CD4-positive, alpha-beta memory T cell (primary cell): ENCODE measurements at places on chromosomes 16 and 17. TPM values are rescaled to one million over a fixed set of nuclear protein-coding genes. Genes with fewer than 3 reads are reported as not detected.

Gene CLEC19A
- total RNA-seq = not detected

Gene MT4
- not detected for total RNA-seq

- no peak for DNase-seq
Measured at GRCh38 chr17:58316260-58316960, 12.2 kb downstream of the TSPOAP1 start.

DNA sequence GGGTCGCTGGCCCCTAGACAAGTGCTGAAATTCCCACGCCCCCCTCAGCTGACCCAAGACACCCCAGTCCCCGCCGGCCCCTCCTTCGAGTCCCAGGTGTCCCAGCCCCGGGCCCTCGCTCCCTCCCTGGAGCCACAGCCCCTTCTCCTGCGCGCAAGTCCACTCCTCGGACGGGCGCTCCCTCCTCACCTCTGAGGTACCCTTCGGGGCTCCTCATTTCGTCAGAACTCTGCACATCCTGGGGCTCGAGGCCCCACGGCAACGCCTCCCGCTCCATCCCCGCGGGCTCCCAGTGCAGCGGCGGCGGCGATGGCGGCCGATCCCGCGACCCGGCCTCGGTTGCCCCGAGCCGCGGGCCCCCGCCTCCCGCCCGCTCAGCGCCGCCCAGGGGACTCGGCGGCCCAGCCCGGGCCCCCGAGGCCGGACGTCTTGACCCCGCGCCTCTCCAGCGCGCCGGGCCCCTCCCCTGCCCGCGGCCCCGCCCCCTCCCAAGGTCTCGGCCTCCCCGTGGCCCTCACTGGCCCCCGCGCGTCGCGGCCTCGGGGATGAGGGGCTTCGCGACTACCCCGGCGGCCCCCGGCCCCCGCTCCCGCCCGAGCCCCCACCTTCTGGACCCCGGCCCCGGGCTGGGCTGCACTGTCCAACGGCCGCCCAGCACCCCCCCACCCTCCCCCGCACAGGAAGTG is at the start of gene ZNF768:
TSS of gene ZNF768 (minus strand) at position 430 of the 686 bp plus-strand sequence. CDS start at position 277, 153 bp downstream.
- DNase-seq = peak; percentile 25

DNA sequence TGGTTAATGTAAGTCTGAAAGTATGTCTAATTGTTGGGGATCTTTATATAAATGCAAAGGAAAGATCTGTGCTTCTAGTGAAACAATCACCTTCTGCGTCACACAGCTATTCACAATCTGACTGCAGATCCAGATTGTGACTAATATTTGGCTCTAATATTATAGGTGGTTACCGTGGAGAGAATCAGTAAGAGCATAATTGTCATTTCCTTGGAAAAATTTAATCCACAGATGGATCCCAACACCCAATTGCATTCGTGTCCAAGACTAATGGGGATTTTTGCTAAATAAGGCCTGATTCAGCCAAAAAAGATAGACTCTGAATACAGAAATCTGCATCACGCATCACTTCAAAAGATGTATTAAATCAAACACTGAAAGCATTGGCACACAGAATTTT is 2.7 kb upstream of the KCNJ2 start:
- no peak for DNase-seq

DNA sequence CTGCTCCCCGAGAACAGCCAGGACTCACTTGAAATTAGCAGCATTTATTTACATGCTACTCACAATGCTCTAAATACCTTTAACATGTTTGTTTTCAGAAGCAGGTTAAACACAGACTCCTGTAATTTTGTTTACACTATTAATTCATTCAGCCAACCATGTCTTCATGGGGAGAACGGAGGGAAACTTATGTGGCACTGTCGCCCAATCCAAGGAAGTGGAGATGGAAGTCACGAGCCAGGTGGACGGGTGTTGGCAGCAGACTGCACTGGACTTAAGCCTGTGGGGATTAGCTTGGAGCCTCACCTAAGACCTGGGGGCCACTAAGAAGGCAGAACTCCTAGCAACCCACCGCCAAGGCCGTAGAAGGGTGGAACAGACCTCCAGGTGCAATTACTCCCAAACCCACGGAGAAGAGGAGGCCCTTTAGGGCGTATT is 8.8 kb upstream of the GFAP start:
- no peak for DNase-seq
